ENCODE measurements at places on chromosomes 1 and 21.
A peak's percentile ranks its signal among the peaks of the same experiment; 100 is the strongest.

DNA sequence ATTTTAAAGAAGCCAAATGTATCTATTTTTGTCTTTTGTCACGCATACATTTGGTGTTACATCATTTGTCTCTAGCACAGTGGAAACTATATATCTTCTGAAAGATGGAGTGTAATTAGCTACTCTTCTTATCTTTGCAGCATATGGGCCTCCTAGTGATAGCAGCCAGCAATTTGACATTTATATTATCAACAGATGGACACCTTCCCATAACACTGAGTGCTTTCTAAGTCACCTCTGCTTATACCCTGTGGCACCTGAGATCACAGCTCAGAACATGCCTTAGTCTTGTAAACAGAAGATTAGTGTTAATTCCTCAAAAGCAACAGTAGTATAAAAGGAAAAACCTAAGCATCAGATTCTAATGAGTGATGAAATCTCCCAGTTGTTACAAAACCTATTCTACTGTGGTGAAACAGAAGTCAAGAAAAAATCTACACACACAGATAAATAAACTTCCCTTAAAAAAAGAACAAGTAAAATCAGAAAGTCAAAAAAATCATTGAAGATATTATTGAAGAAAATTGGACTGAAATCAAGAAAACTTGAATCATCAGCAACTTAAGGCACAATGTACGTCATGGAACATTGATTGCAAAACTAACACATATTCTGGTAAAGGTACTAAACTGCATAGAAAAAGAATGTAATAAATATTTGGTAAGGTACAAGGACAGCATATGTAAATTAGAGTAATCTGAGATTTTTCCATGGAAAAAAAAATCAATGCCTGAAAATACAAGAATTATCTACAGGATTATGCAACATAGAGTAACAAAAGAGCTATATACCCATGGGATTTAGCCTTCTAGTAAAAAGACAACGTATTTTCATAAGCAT lies 61.7 kb downstream of the KCNT2 start:
- peak; percentile 19 for DNase-seq

- no peak for DNase-seq
Observed at GRCh38 chr1:241485145-241485544, 34.4 kb downstream of the FH start.

DNA sequence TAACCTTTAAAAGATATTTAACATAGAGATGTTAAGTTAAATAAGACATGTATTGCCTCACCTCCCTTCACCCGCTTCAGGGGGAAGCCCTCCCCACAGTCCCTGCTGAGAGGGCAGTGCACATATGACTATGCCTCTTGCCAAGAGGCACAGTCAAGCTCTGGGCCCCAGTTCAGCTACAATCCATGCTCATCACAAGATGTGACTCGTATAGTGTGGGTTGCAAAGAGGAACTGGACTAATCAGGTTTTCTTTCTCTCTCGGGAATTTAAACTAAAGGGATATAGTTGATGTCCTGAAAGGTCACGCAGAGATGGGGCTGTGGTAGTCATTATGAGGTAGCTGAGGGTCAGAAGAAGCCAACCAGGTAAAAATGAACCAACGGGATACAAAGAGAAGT lies 35.6 kb downstream of the LYST start:
- DNase-seq, result peak; percentile 61

DNA sequence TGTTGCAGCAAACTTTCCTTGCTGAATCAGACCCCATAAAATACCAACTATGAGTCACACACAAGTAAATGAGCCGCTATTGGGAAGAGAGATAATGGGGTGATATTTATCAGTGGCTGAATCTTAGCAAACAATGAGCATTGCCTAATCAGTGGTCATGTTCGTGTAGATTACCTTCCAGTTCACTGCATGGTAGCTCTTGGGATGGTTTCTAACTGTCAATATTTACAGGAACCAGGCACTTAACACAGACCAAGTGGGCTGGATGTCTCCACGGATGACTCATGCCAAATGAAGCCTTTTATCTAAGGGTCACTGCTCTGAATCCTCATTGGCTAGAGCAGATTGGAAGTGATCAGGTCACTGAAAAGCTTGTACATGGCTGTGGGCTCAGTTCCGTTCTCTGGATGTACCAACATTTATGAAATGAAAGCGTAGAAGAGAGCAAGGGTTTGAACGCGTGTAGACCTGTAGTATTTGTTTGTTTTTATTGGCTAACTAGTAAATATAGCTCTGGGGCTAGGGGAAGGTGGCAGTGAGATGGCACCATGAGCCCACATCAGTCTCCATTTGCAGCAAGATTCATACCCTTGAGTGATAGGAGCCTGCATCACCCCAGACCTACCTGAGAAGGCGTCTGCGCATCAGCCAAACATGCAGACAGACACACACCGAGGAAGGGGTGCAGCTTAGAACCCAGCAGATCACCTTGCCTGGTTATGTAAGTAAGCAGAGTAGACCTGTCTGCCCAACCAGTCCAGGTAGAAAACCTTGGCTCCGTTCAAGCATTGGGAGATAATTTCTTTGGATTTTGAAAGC lies 153.3 kb downstream of the TOMM20 start:
- DNase-seq, result peak; percentile 96

GRCh38 chr1:178749581-178750166 lies 24.6 kb downstream of the RALGPS2 start:
- DNase-seq, result no peak

DNA sequence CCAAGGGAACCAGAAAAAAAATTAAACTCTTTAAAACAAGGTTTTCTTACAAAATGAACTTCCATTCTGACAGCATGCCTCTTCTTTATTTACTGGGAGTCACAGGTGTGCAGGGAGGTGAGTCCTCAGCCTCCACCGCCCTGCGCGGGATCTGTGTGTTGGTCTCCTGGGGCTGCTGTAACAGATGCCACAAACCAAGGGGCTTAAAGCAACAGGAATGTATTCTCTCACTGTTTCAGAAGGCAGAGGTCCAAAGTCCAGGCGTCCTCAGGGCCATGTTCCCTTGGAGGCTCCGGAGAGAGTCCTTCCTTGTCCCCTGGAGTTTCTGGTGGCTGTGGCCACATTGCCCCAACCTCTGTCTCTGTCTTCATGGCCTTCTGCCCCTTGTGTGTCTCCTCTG lies 123.6 kb upstream of the C1orf174 start:
- DNase-seq, result no peak

DNA sequence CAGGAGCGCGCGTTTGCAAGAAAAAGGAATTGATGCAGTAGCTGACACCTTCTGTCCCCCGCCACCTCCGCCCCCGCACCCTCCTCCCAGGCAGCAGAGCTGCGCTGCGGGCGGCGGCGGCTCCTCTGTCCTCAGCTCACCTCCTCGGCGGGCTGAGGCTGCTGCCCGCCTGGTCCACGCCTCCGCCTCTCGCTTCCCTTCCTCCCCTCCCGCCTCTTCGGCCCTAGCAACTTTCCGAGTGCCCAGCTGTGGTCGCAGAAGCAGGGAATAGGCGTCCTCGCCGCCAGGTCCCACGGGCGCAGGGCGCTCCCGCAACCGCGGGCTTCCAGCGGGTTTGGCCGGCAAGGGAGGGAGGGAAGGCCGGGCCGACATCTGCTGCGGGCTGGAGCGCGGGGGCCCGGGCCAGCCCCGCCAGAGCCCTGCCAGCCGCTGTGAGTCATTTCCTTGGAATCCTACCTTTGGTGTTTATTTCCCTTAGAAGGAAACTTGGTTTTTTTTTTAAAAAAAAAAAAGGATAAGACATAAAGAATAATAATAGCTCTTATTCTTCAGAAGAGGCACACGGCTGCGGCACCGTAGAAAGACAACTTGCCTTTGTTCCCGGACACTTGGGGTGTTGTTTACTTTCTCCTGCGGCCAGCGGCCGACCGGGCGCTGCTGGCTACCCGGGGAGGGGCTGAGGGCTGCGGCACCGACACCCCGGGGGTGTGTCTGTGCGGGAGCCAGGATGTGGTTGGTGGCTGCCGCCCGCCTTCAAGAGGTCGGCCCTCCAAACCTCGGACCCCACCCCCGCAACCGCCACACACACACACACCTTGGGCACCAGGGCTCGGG lies 1.1 kb downstream of the SERTAD4 start:
- peak; percentile 83 for DNase-seq

DNA sequence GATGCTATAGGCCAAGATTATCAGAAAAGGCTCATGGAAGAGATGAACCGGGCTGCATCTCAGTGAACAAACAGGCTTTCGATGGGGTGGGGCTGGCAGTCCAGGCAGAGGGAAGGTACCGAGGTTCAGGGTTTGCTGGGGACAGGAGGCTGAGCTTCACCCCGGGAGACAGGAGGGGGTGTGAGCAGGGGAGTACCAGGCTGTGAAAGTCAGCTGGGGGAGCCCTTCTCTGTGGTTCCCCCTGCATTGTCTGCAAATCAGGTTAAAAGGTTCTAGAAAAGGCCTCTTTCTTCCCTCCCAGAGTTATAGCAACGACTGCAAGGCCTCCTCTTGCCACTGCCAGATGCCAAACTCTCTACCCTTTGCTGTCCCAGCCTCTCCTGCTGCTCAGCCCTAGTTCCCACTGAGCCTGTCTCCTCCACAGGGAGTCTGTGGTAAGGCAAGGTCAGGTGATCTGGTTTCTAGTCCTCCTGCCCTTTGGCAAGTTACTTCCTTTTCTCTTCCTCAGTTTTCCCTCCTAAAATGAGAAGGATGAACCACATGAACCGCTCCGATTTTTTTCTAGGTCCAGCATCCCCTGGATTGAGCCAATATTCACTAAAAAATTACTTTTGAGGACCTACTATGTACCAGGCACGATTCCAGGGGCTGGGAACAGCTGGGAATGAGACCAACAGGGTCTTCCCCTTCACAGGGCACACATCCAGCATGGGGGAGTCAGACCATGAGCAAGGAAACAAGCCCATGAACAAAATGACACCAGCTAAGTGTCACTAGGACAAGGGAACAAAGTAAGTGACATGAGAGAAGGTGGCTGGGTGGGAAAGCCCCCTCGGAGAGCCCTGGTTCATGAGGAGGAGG lies 7.2 kb downstream of the LAD1 start:
- no peak for DNase-seq

DNA sequence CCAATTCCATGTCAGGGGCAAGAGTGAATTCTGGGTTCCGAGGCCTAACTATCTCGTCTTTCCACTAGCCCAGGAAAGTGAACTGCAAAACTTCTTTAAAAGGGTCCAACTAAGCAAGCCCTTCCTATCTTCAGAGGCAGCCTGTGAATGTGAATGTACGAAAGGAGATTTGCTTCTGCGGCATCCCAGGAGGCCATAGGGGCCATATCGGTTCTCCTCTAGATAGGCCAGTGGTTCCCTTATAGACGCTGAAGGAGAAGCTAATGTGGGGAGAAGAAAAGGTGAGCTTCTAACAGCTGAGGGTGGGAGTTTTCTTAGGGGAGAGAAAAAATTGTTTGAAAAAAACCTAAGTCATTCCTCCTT lies 128.0 kb upstream of the C1orf174 start:
- DNase-seq, result no peak

DNA sequence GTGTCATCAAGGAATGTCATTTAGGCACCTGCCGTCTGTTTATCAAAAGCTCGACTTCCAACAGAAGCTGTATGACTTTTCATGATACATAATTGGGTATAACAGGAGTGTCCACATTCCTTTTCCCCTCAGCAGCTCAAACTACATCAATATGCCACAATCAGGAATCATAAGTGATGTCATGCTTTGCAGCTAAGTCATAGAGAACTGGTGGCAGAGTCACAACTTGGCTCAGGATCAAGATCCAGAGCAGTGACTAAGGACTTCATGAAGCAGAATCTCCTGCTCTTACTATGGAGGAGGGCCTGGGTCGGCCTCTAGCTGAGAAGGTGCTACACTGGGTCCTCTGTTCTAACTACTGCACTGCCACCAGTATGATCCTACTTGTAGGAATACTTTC lies 36.5 kb upstream of the AGBL4 start:
- DNase-seq, result peak; percentile 15

DNA sequence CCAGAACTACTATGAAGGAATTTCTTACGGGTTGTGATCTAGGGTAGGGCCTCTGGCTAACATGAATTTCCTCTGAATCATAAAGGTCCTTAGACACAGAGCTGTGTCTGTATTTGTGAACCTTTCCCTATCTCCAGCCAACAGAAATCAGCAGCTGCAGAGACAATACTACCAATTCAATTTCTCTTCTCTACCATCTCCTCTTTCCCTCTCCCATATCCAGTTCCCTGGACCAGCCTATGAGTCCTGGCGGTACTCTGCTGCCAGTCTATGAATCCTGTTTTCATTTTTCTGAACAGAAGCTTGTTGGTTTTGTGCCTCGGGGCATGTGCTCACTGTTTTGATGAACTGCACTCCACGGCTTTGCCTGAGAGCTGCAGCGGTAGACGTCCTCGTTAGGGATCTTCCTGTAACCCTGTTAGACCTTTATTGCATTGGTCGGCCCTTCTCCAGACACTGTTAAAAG lies 458.0 kb upstream of the VAMP3 start:
- DNase-seq, result no peak

DNA sequence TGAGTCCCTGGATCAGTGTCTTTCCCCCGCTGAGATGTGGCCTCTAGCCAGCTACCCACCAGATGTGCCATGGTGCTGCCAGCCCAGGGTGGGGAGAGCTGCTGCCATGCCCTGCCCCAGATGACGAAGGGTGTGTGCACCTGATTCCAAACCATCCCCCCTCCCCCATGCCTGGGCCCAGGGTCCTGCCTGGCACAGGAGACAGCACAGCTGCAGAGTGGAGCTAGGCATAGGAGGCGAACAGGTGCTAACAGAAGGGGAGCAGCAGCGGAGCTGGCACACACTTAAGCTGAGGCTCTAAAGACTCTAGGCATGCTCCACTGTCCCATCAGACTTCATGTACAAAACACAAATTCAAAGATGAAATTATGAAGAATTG lies 9.0 kb upstream of the LDLRAP1 start:
- no peak for DNase-seq

DNA sequence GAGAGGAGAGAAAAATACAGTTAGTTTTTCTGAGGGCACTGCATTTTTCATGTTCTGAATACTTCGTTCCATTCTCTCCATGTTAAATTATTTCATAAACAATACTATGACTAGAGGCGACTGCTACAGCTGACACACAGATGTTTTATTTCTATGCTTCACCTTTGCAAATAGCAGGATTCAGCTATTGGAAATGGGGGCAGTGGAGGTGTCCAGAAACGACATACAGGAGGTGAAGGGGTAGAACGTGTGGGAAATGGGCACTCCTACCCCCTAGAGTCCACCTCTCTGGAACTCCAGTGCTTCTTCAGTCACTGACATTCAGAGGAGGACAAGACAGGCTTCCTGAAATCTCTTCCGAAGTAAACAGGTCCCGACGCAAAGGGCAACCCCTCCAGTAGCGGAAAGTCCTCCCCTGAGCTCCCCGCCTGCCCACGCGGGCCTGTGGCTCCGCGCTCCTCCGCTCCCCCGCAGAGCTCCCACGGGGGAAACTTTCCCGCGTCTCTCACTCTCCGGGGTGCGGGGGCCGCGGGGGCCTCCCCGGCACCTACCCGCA lies 480 bp downstream of the DPYD start:
- peak; percentile 40 for DNase-seq
